SHP77 (cell line): ENCODE measurements at places on chromosomes 2 and 18.

DNA sequence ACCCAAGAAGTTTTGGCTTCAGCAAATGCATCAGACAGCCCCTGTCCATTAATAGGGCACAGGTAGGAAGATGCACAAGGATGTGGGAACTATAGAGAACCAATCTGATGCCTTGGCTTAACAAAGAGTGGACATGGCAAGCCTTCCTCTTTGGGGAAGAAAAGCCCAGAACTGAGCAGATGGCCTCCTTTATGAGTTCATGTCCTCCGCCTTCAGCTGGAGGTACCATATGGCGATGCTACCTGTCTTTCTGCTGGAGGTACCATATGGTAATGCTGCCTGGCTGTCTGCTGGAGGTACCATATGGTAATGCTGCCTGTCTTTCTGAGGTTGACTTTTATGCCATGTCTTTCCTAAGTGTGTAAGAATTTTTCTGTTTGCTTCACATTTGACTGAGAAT lies 6.0 kb downstream of the RETREG2 start:
- no peak for DNase-seq

GRCh38 chr2:182055993-182056392 lies 70.3 kb downstream of the PPP1R1C start:
- no peak for DNase-seq

GRCh38 chr18:62571037-62571436 lies 48.2 kb downstream of the ZCCHC2 start:
- no peak for DNase-seq

DNA sequence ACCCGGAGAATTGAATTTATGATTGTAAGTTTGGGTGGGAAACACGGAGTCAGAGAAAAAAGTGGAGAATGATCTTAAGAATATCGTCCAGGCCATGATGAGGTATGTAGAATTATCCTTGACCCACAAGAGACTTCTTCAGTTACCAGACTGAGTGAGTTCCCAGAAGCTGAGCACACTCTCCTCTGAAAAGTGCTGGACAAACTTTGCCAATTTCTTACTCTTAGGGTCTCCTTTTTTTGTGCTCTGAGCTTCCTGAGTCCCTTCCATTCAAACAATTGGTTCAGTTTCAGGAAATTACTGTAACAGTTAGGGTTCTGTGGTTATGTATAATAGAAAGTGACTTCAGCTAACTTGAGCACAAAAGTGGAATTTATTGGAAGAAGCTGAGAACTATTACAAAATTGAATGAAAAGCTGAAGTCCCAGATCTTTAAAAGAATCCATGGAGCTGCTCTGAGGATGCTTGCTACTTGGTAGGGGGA lies 50.6 kb upstream of the EHBP1 start:
- no peak for DNase-seq

- no peak for DNase-seq
These were observed 10.9 kb downstream of the CLASP1 start for GRCh38 chr2:121638333-121638732.

DNA sequence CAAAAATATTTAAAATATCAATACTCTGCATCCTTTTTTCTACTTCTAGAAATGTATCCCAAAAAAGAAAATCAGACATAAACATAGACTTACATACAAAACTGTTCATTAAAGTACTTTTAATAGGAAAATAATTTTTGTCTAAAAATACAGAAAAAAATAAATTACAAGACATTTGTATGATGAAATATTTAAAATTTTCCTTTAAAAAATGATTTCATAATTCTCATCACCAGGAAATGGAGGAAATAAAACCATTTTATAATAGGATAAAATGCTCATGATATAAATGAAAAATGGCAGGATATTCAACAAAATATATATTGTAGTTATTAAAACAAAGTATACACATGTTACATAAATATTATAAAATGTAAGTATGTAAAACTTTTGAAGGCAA lies 24.4 kb downstream of the ARL5A start:
- DNase-seq = no peak

GRCh38 chr2:127348426-127349000 lies 39.3 kb downstream of the MAP3K2 start:
- DNase-seq = no peak

DNA sequence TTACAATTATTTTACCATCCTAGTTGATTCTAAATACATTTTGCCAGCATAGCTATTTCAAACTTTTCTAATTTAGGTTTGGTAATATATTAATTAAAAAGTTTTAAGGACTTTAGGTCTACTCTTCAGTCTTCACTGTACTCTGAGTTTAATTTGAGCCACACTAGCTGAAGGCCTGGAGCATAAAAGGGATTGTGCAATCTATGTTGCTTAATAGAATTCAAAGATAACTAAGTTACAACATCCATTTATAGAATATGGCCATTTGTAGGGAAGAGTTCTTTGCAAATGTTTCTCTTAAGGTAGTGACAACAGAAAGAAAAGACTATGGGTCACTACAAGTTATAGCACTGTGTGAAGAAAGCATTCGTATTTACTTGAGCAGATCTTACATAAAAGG lies 702.2 kb upstream of the NRXN1 start:
- no peak for DNase-seq

DNA sequence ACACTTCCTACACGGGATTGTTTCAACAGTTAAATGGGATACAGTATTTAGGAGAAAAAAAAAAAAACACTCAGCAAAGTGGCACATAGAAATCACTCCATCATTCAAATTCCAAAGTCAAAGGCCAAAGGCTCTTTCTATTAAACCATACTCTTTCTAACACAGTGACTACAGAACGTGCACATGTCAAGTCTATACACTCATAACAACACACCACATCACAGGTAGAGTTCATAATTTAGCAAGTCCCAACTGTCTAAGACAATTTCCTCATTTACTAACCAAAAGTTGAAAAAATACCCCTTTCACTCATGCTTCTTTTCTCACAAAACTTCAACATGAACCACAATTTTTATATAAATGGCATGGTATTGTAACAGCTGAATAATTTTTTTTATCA lies 70.8 kb downstream of the MBOAT2 start:
- no peak for DNase-seq

DNA sequence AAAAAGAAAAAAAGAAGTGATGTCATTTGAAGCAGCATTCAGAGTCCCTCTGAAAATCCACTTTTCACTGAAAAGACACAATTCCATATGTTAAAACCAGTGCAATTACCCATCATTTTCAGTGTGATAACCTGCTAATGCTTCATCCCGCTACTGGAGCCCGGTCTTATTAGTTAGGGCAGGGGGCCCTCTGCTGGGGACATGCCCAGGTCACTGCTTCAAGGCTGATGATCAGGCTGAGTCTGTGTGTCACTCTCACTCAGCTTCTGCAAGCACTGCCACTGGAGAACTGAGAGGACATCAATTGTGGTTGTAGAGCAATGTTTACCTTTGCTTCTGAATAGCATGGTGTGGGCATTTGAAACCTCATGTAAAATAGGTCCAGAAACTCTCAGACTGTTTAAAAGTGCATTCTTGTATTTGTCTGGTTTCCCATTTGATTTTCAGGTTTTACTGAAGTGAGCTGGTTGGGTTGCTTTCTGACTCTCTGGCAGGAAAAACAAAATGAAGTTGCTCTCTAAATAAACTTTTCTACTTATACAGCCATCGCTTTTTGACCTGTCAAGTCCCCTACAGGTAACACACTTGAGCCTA lies 49.2 kb upstream of the NXPH2 start:
- DNase-seq = peak; percentile 15

DNA sequence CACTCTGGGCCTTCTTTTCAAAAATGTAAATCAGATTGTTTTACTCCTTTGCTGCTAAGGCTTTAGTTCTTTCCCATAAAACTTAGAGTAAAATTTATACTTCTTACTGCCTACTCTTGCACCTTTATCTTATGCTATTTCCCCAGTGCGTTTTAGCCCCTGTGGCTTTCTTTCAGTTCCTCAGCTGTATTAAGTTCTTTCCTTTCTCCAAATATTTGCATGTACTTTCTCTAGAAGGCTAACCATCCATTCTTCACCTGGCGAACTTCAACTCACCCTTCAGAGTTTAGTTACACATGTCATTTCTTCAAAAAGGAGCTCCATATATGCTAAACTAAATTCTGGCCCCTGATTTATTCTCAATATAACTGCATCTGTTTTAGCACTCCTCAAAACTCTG lies 160.7 kb downstream of the FSHR start:
- no peak for DNase-seq

GRCh38 chr2:142824756-142825155 lies 52.7 kb upstream of the KYNU start:
- no peak for DNase-seq

GRCh38 chr2:238692562-238692961 lies 155.3 kb upstream of the TWIST2 start:
- DNase-seq = no peak

DNA sequence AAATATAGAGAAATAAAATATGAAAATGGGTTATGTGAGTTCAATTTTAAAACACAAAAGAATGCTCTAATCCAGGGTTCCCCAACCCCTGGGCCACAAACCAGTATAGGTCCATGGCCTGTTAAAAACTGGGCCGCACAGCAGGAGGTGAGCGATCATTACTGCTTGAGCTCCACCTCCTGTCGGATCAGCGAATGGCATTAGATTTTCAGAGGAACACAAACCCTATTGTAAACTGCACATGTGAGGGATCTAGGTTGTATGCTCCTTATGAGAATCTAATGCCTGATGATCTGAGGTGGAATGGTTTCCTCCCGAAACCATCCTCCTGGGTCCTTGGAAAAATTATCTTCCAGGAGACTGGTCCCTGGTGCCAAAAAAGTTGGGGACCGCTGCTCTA lies 34.7 kb downstream of the TTR start:
- DNase-seq = no peak

GRCh38 chr18:67265464-67266245 lies 250.9 kb downstream of the DSEL start:
- DNase-seq = no peak

DNA sequence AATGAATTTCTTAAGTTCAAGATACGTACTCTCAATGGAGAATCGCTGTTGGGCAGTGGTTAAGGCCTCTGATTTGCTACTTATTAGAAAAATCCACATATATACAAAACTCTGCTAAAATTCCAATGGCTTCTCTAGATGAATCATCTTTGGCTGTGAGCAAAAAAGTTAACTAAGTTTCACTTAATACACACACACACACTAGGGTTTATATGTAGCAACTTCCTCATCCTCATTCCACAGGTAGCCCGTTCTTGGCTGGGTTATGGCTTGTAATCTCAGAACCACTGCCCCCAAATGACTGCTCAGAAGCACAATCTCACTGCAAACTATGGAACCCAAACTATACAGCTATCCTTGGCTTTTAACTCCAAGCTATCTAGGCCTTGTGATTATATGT lies 99.7 kb downstream of the SMAD2 start:
- DNase-seq = no peak

DNA sequence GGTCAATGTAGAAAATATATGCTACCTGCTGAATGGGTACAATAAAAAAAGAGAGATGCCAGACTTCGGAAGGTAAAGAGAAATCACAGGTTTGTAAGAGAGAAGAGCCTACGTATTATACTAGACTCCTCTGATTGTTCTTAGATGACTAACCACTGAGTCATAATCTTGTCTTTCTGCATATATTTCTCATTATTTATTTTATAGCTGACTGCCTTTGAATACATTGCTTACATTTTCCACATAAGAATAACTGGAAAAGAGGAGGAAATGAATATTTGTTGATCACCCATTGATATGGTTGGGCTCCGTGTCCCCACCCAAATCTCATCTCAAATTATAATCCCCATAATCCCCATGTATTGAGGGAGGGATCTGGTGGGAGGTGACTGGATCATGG lies 90.3 kb upstream of the RAB27B start:
- DNase-seq = no peak

DNA sequence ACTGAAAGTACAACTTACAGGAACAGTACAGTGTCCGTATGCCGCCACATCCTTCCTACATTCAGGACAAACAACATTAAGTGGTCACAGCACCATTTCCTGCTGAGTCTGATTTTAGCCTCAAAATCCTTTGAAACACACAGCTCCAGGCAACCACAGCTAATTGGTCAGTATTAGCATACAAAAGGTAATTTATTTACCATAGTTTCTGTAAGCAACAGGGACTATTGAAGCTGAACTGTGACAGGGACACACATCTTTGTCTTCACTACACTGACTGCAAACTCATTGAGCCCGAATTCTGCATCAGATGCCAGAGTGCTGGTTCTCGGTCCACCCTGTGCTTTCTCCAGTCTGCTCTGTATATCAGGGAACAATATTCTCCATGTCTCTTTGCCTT lies 151.8 kb downstream of the ST6GAL2 start:
- DNase-seq = no peak

- no peak for DNase-seq
These were observed 29.6 kb downstream of the COLEC12 start for GRCh38 chr18:470661-471501.

GRCh38 chr2:73091164-73091563 lies 19.7 kb upstream of the SFXN5 start:
- no peak for DNase-seq

DNA sequence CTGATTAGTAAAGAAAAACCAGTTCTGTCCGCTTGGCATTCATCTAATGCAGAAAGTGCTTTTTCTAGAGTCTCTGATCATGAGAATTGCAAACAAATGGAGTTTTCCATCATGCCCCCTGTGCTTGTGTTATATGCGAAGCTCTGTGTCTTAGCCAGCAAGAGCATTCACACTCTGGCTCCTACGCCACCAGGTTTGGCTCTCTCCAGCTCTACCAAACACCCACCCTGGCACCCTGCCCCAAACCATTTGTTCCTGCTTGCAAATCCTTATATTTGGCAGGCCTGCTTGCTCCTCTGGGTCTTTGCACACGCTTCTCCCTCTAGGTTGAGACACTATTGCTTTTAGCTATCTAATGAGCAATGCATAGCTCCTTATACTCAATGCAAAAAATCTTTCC lies 204.1 kb upstream of the CYRIA start:
- no peak for DNase-seq

DNA sequence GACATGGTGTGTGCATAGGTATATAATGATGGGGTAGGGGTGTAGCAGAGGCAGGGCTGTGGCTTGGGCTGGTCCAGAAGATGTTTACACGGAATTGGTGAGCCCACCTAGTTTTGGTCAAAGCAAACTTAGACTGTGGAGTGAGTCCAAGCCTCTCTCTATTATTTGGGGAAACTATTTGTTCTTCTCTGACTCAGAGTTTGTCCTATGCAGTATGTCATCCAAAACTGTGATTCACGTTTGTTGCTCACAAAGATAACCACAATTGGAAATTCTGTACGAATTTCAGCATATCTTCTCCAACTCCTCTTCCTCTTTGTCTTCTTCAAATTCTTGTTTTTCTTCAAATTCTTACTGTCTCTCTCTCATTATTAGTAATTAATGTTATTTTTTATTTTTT lies 292.9 kb downstream of the XIRP2 start:
- no peak for DNase-seq

GRCh38 chr18:46704816-46705215 lies 47.8 kb upstream of the LOXHD1 start:
- DNase-seq = no peak

DNA sequence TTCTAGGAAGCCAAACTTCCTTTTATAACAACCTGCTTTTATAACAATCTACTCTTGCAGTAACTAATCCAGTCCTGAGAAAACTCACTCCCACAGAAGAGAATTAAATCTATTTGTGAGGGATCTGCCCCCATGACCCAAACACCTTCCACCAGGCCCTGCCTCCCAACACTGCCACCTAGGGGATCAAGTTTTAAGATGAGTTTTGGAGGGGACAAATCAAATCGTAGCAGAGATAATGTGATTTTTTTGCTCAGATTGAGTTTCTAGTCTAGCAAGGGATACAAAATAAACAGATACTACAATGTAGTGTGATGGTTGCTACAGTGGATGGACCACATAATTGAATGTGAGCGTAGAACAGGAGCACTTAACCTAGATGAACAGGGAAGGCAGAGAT lies 52.2 kb downstream of the NCOA1 start:
- DNase-seq = no peak

- no peak for DNase-seq
These were observed 59.7 kb downstream of the WDSUB1 start for GRCh38 chr2:159226608-159227385.

GRCh38 chr2:154338352-154338967 lies 360.0 kb upstream of the KCNJ3 start:
- no peak for DNase-seq
